ENCODE measurements at places on chromosomes 7 and 10.

- DNase-seq: no peak
These were observed 62.0 kb downstream of the CCNY start for GRCh38 chr10:35398355-35398754.

- no peak for DNase-seq
These were observed 4.2 kb downstream of the NUB1 start for GRCh38 chr7:151345576-151346469.

- DNase-seq: no peak
These were observed 93.3 kb downstream of the CHST15 start for GRCh38 chr10:123999956-124000615.

GRCh38 chr7:70585071-70585470 lies 546.9 kb upstream of the GALNT17 start:
- DNase-seq: no peak

- no peak for DNase-seq
These were observed 225.8 kb downstream of the PARD3 start for GRCh38 chr10:34589275-34589674.

DNA sequence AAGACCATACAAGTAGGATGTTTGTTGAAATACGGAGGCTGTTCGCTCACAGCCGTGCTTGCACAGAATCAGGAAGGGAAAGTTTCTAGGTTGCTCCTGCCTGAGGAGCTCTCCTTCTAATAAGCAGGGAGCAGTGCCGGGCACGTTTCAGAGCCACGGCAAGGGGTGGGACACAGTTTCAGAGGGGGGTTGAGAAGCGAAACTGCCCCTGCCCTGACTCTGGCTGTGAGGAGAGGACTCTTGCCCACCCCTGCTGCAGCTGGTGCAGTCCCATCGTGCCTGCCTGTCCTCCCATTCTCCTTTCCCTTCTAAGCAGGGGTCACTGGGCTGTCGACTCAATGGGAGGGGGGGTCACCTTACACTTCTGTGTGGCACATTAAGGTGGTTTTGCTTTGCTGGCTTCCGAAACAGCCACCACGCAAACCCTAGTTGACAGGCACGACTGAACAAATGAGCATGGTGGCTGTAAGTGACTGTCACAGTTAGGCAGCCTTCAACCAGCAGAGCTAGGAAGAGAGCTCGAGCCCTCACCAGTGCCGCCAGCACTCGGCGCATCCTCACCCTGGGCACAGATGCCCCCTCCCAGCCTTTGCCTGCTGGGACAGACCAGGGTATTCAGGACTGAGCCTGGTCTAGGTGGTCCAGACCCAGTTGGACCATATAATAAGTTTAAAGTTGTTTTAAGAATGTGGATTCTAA lies 37.5 kb downstream of the ZNF467 start:
- DNase-seq: no peak

DNA sequence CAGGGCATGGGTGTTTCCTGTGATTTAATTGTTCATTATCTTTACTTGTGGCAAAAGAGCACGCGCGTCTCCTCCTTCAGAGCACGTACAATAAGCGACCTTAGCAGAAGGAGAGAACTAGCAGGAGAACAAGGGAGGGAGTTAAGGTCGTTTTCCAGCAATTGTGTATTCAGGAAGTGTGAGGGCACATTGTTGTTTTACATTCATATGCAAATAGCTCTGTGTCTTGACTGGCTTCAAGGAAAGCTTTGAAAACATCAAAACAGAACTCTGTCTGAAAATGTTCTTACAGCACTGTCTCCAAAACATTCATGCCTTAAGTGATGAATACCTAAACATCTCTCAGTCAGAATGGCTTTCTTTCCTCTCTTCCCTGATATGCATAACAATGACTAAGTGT lies 499.1 kb downstream of the ACTR3B start:
- no peak for DNase-seq

DNA sequence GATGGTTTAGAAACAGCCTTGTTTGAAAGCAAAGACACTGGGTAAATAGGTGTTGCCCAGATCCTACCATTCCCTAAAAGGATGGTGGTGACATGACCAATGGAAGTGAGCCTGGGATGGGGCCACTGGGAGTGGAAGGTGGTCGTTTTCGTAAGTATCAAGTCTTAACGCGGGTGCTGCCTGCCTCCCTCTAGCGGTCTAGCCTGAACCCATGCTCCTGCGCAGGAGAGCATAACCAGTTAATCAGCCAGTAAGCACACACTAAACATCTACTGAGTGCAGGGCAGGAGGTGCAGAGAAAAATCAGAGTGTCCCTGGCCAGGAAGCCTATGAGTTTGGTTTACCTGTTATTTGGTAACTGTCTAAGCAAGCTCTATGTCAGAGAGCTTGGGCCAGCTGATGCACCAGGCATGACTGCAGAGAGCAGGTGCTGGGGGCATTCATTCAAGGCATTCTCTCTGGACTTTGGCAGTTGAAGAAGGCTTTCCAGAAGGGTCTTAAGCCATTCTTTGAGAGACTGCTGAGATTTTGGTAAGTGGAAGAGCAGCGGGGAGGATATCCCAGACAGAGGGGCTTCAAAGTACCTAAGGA lies 930 bp downstream of the GARIN1A start:
- no peak for DNase-seq

GRCh38 chr10:14408139-14408538 lies 77.4 kb upstream of the FRMD4A start:
- no peak for DNase-seq

- no peak for DNase-seq
These were observed 24.3 kb downstream of the CTBP2 start for GRCh38 chr10:125136087-125136486.

DNA sequence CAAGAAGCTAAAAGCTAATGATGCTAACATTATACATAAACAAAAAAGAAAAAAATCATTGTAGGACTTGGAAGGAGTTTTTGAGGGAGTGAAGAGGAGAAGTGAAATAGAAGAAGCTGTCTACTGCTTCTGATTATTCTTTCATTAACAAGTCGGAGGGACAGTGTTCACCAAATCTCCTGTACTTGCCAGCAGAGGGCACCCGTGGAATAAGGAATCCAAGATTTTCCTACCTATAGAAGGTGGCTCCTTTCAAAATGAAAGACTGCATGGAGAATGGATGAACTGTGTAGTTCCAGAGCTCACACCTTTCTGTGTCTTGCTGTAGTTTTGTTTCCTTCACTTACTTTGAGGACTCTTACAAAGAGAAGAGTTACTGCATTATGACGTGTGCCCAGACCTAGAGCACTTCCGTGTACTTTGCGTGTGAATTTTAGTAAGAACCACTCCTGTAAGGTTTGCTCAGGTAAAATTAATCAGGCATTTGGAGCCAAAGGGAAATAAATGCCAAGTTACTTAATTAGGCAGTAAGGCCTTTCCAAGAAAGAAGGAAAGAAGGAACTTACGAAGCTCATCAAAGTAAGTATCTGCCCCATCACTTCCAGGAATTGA lies 145.1 kb downstream of the SEMA3D start:
- DNase-seq: peak; percentile 55

DNA sequence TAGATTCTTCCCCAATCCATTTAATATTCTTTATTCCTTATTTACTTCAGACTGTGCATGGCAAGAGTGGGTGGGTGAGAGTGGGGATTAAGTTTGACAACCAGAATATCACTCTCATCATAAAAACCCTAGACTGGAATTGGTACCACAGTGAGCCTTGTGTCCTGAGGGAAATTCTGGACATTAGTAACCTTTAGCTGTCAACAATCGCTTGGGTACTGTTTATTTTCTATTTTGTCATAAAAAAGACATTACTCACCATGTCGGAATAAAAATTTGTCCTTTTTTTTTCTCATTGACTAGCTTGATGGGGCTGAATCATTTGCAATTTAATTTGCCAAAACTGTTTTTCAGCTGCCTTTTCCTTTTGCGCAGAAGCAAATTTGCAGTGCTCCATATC lies 176.1 kb upstream of the SEMA3C start:
- DNase-seq: no peak

DNA sequence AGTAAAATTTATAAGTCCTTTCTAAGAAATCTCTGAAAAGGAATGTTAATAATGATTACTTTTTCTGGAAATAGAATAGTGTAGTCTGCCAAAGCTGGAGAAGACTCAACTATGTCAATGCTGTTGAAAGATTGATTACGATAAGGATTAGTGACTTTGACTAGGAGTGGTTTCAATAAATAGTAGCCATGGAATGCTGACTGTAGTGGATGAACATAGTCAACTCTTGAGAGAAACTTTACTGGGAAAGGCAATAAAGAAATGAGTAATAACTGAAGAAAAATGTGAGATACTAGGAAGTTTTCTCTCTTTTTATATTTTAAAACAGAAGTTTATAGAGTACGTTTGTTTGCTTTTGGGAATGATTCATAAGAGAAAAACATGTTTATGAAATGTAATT lies 105.0 kb upstream of the CDK13 start:
- no peak for DNase-seq

DNA sequence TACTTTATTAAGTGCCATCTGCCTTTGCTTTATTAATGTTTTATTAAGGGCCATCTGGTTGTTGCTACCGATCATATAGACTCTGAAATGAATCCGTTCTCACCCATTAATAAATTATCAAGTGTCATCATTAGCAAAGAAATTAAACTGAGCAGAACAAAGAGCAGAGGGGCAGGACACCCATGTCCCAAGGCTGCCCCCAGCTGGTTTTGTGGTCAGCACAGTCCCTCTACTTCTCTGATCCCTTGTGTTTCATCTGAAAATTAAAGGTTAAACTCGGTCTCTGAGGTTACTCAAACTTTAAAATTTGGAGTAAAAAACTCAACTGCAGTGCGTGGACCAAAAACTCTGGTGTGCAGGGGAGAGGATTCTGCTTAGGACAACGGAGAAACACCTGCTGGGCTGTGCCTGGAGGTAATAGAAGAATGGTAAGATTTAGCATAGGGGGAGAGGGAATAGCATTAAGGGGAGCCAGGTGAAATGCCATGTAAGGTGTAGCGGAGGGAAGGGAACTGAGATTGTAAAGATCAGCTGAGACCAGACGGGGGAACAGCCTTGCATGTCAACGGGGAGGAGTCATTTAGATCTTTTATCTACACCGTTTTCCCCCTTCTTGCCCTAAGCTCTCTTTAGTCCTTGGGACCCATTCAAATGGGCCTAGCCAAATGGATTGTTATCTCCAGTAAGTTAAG lies 10.8 kb upstream of the GSDME start:
- DNase-seq: no peak

GRCh38 chr10:72812415-72812752 lies 81.2 kb upstream of the OIT3 start:
- no peak for DNase-seq

DNA sequence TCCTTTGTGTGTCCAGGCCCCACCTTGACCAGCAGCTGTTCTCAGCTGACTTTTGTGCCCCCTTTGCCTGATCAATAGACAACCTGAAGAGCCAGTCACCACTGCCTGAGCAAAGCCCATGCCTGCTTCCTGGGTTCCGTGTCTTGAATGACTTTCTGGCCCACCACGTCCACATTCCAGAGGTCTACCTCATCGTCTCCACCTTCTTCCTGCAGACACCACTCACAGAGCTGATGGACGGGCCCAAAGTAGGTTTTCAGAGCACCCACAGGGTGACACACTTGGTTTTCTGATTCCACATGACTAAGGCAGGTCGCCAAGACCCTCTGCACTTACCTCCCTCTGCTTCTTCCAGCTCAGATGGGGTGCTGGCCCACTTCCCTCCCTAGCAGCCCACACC lies 126.8 kb downstream of the WDFY4 start:
- no peak for DNase-seq

DNA sequence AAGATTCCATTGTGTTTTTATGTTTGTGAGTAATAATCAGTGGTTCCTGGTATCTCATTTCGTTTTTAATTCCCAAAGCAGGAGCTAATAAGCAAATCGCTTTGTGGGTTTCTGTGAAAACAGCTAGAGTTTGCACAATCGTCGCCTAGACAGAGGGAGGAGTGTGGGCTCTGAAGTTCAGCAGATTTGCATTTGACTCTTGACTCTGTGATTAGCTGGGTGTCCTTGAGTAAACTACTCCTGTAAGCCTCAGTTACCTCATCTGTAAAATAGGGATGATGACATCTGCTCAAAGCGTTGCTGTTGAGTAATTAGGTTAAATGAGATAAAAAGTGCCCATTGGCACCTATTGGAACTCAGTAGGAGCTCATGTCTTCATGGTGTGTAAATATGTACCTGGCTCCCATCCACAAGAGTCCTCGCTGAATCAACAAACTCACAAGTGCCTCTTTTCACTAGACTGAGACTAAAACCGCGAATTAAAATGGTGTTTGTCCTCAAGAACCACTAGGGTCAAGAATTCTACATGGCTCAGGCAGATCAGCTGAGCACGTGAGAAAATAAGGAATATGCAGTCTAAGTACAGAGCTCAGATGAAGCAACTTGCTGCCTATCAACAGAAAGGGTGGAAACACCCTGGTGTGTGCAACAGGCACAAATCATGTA lies 385.8 kb upstream of the C7orf33 start:
- DNase-seq: peak; percentile 14

GRCh38 chr7:101390901-101391301 lies 28.2 kb downstream of the COL26A1 start:
- no peak for DNase-seq

- no peak for DNase-seq
These were observed 18.1 kb downstream of the STRA8 start for GRCh38 chr7:135251496-135252391.

DNA sequence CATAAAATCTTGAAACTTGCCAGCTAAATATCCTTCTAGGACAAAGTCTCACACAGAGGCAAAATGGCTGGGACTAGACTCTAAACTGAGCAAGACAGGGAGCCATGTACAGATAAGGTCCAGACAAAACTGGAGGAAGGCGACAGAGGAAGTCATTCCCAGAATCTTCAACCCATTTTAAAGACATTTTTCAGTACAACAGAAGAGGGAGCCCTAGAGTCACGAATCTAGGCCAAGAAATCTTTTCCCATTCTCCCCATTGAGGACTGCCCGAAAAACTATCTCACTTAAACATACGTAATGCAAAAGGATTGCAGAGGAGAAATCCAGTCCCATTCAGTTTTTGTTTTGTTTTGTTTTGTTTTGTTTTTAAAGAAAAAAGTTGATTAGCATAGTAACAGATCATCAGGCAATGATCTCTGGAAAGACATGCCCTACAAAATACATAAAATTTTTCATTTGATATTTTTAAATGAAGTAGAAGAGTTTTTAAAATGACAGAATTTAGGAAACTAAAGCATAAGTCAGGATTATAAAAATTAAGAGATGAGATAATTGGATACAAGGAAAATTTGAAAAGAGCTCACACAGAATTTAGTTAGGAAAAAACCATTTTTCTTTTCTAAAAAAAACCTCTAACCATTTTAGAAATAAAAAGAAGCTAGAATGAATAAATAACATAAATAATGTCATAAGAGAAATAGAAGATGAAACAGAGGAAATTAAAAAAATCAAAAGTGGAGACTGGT lies 16.9 kb upstream of the PRF1 start:
- DNase-seq: no peak

GRCh38 chr7:88311675-88312036 lies 5.0 kb upstream of the STEAP4 start:
- DNase-seq: no peak

DNA sequence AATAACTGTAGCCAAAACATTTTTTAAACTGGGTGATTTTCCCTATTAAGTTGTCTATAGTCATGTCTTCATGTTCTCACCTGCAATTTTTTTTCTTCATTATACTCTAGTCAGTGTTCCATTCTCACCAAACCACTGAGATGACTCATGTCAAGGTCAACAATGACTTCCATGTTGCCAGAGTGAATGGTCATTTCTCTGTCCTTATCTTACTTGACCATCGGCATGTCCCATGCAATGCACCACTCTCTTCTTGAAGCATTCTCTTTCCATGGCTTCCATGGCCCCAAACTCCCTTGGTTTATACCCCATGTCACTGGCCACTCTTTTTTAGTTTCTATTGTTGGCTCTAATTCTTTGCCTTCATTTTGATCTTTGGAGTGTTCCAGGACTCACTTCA lies 173.9 kb downstream of the PPP1R17 start:
- no peak for DNase-seq

- DNase-seq: no peak
These were observed 333 bp upstream of the PLCE1 start for GRCh38 chr10:93993414-93993781.

All from NCI-H187 (cell line).